ENCODE measurements at places on chromosomes 3 and 15.

GRCh38 chr3:19171794-19172193 is 23.5 kb downstream of the KCNH8 start:
- no peak for DNase-seq

GRCh38 chr3:77780278-77780996 is 740.5 kb downstream of the ROBO2 start:
- no peak for DNase-seq

DNA sequence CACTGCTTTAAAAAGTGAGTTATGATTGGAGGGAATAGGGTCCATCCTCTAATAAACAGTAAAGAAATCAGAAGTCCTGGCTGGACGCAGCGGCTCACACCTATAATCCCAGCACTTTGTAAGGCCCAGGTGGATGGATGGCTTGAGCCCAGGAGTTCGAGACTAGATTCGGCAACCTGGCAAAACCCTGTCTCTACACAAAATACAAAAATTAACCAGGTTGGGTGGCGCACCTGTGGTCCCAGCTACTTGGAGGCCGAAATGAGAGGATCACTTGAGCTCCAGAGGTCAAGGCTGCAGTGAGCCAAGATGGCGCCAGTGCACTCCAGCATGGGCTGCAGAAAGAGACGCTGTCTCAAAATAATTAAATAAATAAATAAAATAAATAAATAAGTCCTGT is 171.2 kb downstream of the POTEB3 start:
- DNase-seq, result no peak

DNA sequence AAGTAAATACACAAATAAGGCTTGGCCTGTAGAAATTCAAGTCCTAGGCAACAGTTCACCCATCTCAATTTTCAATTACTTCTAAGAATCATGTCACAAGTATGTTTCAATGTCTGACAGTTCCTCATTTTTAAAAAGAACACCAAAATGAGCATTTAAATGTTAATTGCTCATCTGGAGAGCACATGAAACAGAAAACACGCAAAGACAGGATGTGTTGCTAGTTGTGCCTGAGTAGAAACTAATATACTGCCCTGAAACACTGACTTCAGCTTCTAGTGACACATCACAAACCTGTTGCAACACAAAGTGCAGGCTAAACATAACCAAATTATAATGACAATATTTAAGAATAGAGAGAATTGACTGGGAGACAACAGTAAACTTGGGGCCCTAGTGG is 167.3 kb upstream of the THBS1 start:
- no peak for DNase-seq

- DNase-seq, result no peak
These were observed 84.1 kb upstream of the PRR23C start for GRCh38 chr3:139128803-139129202.

DNA sequence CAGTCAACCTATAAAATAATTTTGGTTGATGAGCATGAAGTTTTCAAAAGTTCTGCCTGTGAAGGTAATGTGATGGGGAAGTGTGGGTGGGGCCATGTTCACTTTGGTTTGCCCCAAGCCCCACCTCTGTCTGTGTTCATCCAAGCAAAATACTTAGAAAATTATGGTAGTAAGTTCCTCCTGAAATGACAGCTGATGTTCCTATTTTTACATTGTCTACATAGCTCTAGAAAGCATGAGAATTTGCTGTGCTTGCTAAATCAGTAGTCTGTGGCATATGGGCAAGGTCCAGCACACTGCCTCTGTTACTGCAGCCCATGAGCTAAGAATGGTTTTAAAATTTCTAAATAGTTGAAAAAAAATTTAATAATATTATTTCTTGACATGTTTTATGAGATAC is 21.9 kb upstream of the CP start:
- no peak for DNase-seq

- DNase-seq, result no peak
These were observed 470.8 kb downstream of the SOX2 start for GRCh38 chr3:182182531-182182968.

DNA sequence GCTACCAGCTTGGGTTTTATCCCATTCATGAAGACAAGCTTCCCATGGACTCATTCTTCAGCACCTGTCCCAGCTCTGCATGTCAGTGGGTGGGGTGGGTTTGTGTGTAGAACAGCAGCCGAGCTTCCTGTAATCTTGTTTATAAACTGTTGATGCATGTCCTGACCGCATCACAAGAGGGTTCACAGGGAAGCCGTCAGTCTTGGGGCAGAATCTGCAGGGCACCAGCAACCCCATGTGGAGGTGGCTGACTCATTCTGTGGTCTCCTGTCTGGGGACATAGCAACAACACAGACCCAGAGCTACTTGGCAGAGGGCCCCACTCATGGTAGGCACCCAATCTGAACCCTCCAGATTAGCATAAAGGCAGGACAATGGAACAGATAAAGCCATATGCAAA is 35.6 kb downstream of the DAPK2 start:
- DNase-seq, result peak; percentile 92

DNA sequence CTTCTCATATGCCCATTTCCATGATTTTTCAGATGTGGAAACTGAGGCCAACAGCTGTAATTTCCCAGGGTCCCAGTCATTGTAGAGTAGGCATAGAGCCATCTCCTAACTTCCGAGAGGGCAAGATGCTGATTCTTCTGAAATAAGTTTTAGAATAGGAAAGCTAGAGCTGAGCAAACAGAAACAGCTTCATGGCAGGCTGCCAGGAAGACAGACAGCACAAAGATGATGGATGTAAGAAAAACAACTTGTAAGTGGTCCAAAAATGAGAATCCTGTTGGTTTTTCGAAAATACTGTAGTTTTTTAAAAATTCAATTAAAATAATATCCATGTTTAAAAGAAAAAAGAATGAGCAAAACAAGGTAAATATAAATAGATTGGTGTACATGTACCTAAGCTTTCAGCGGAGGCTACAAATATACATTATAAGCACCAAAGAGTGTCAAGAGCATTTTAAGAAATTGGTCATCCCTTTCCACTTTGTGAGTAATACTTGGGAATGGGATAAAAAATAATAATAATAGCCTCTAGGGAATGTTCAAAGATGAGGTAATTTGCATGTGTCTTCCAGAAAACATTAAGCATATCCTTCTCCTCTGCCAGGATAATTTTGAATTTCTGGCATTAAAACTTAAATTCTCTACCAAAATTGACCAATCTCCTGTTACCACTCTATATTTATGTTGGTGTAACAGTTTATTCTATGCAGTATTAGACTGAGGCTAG is 406.6 kb downstream of the MECOM start:
- DNase-seq, result no peak

- no peak for DNase-seq
These were observed 93.3 kb downstream of the PCCB start for GRCh38 chr3:136343446-136343845.
